Astrocyte of the spinal cord (primary cell): ENCODE measurements at places on chromosomes 1 and 21.
A peak's percentile ranks its signal among the peaks of the same experiment; 100 is the strongest.

DNA sequence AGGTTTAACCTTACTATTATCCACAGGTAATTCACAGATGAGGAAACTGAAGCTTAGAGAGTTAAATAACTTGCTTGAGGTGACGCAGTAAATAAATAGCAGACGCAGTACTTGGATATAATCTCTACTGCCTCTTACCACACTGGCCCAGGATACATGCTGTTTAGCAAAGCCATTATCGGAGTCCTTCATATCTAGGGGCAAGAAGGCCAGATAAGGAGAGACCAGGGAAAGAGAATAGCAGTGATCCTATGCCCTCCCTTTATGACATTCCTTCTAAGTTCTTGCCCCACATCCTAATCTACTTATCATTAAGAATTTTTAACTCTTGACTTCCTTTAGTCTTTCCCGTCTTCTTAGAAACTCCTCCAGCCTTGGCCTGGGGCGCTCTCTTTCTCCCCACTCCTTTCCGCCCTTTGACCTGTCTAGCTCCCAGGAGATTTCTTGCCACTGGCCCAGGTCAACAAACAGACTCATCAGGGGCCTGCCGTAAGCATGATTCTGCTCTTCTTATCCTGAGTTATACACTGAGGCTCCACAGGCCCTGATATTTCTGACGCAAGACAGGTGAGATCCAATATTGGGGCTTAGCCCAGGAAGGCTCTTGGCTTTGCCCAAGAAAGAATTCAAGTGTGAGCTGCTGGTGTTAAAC lies 11.4 kb upstream of the SLAMF1 start:
- no peak for DNase-seq

GRCh38 chr1:168138134-168138533 lies 1.4 kb upstream of the GPR161 start:
- no peak for DNase-seq

GRCh38 chr21:15052459-15052763 lies 12.4 kb downstream of the NRIP1 start:
- DNase-seq = no peak

GRCh38 chr1:172863031-172863430 lies 187.7 kb downstream of the TNFSF18 start:
- DNase-seq = no peak

DNA sequence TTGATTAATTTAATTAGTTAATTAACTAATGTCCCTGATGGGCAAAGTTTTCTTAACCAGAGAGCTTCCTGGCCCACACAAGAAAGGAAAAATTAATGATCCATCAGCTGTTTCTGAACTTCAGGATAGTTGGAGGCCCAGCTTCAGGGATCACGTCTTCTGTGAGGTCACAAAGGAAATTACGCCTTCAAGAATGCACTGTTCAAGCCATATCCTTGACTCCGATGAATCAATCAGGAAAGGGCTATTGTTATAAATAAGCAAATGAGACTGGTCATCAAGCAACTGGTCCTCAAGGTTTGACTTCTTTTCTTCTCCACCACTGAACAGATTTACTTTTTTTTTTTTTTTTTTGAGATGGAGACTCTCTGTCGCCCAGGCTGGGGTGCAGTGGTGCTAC lies 40.6 kb downstream of the TCP10L start:
- no peak for DNase-seq

DNA sequence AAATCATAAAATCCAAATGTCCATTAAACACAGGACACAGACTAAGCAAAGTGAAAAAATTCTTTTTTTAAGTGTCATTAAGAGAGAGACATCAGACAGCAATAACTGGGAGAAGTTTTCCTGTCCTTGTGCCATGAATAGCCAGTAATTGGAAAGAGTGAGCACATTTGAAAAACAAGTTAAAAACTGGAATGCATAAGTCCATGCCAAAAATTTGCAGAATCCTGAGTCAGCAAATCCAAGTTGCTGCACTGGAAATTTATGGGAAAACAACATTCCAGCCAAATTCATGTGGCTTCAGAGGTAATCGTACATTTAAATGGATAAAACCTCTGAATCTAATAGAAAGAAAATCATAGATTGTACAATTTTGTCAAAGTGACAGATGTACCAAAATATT lies 291.4 kb downstream of the LRRC40 start:
- DNase-seq = peak; percentile 78

GRCh38 chr1:171654201-171654941 lies 1.9 kb upstream of the MYOC start:
- DNase-seq = peak; percentile 25

- no peak for DNase-seq
Observed at GRCh38 chr1:20685099-20685662, 24.0 kb upstream of the DDOST start.

DNA sequence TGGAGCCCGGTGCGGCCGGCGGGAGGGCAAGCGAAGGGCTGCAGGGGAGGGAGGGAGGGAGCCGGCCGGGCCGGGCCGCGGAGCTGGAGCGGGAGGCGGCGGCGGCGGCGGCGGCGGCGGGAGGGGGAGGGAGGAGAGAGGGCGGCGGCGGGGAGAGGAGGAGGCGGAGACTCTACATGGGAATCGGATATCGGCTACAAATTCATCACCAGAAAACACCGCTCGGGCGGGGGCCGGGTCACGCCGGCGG lies at the start of gene AKT3:
Gene AKT3 (minus strand): TSS at position 42 of the 250 bp plus-strand sequence. CDS start 7,073 bp downstream, outside the sequence.
- peak; percentile 81 for DNase-seq

GRCh38 chr1:17966341-17966740 lies 141.3 kb upstream of the IGSF21 start:
- no peak for DNase-seq

DNA sequence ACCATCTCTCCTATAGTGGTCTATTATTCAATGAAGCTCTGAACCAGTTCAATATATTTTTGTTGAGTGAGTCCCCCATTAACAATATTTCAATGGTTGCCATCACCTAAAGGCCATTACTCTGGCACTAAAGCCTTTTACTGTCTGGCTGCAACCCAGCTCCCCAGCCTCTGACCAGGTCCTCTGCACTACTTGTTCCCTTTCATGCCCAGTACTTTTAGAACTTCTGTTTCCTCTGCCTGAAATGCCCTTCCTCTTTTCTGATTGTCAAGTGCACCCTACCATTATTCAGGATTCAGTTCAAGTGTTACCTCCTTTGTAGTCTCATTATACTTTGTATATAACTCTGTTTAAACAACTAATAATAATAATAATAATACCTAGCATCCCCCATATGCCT lies 30.4 kb upstream of the ZFYVE9 start:
- DNase-seq = no peak
